ENCODE measurements at places on chromosomes 16 and 17.

DNA sequence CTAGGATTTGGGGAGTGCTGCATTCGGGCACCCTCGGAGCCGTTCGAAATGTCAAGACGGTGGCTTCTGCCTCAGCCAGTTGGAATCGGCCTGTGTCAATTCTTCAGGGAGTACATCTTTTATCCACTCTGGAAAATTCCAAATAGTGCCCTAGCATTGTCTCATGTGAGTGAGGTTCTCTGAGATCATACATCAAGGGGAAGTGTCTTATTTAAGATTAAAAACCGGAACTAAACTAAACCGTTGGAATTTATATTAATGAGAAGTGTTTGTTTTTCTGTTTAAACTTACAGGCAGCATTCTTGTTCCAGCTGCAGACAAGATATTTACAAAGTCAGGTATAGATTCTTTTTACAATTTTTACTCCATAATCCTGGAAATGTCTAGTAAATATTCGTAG is 56.8 kb downstream of the SLC47A1 start:
- no peak for DNase-seq

- DNase-seq, result no peak
Observed at GRCh38 chr16:23521037-23521743, 10.9 kb upstream of the GGA2 start.

DNA sequence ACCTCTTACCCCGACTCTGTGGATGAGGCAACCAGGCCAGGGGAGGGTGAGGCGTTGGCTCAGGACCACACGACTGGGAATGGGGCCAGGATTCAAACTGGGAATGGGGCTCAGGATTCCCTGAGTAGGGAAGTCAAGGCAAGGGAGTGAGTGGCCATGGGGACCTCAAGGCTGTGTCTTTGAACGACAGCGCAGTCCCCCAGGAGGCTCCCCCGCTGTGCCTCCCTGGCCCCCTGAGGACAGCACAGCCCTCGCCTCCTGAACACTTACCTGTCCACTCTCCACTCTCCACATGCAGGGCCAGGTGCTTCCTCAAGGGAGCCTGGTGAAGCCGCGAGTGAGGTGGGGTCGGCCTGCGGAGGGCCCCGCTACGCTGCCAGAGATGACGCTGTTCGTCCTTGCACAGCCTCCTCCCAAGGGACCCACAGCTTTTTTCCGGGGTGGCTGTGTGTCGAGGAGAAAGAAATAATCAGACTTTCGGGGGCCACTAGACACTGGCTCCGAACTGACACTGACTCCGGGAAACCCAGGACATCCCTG is 6.9 kb downstream of the ZNF469 start:
- DNase-seq, result no peak

DNA sequence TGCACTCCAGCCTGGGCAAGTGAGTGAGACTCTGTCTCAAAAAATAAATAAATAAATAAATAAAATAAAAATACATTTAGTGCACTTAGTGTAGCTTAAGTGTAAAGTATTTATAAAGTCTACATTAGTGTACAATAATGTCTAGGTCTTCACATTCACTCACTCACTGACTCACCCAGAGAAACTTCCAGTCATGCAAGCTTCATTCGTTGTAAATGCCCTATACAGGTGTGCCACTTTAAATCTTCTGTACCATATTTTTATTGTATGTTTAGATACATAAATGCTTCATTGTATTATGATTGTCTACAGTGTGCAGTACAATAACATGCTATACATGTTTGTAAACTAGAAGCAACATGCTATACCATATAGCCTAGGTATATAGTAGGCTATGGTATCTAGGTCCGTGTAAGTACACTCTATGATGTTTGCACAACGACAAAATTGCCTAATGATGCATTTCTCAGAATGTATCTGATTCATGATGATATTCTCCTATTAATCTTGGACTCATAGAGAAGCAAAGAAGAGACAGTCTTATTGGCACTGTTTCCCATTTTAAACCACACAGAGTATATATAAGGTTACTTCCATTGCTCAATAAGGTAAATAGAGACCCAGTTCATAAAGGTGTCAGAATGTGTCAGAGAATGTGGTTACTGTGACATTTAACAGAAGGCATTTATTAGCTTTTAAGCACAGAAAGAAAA is 1314.9 kb downstream of the CDH11 start:
- DNase-seq, result no peak

DNA sequence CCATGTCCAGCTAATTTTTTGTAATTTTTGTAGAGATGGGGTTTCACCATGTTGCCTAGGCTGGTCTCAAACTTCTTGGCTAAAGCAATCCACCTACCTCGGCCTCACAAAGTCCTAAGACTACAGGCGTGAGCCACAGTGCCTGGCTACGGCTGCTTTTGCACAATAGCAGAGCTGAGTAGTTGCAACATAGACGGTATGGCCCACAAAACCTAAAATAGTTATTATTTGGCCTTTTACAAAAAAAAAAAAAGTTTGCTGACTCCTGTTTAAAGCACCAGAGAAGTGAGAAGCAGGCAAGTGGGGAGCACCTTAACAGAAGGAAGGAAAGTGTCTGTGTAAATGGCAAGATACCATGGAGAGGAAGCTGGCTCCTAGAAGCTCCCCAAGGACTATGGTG is 5.3 kb upstream of the HSF5 start:
- no peak for DNase-seq

DNA sequence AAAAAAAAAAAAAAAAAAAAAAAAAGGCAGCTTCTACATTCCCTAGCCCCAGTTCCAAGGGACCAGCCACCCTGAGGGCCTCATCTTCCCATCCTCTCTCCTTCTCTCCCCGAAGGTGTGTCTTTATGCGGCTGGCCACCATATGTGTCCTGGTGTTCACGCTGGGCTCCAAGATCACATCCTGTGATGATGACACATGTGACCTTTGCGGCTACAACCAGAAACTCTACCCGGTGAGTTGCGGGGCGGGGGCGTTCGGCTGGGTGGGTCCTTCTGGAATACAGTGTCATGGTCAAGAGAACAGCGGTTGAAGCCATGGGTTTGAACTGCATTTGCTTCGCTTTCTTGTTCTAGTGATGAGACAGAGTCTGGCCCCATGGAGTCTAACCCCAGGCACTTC is 22.6 kb upstream of the COQ7 start:
- DNase-seq, result no peak

DNA sequence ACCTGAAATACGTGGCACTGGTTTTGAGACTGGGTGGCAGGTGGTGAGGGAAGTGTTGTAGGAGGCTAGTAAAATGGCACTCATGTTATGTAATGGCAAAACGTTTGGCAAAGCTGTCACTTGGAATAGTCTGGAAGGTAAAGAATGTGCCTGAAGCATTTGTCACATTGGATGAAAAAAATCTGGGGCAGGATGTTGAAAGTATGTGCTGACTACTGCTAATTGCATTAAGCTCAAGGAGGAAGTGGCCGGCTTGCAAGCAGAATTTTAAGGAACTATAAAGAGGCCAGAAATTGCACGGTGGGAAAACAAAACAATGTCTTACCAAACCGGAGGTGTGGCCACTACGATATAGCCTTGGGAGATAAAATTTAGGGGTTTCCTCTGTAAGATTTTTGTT is 26.6 kb upstream of the NLRP1 start:
- no peak for DNase-seq

DNA sequence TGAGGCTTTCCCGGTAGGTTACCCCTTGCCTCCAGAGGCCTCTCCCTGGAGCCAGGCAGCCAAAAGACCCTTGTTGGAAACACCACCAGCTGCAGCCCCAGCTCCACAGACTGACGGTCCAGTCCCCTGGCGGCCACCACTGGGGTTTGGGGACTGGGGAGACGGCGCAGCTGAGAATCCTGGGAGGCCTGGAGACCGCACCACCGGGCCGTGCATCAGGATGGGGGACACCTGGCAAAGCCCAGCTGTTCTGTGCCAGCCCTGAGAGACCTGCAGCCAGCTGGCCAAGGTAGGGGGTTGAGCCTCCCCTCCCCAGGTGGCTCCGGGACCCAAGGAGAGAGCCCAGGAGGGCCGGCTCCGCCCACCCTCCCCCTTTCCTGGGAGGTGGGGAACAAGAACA is 8.3 kb upstream of the SLC38A10 start:
- no peak for DNase-seq

DNA sequence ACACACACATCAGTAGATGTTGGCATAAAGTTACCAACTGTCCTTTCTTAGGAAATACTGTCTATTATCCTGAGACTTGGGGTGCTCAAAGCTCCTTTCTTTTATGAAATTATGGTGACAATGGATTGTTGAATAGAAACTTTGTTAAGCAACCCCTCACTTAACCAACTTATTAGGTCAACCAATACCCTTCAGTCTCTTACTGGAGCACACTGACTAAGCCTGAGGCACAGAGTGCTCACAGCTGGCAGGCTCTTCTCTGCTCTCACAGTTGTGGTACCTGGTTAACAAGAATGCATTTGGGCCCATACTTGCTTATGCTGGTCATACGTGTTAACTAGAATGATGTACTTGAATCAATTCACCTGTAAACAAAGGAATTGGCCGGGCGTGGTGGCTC is 24.8 kb downstream of the CD300LF start:
- no peak for DNase-seq

- no peak for DNase-seq
Observed at GRCh38 chr17:40646791-40647623, 611 bp downstream of the SMARCE1 start.

GRCh38 chr16:84495506-84495905 is 9.0 kb downstream of the MEAK7 start:
- DNase-seq, result no peak

DNA sequence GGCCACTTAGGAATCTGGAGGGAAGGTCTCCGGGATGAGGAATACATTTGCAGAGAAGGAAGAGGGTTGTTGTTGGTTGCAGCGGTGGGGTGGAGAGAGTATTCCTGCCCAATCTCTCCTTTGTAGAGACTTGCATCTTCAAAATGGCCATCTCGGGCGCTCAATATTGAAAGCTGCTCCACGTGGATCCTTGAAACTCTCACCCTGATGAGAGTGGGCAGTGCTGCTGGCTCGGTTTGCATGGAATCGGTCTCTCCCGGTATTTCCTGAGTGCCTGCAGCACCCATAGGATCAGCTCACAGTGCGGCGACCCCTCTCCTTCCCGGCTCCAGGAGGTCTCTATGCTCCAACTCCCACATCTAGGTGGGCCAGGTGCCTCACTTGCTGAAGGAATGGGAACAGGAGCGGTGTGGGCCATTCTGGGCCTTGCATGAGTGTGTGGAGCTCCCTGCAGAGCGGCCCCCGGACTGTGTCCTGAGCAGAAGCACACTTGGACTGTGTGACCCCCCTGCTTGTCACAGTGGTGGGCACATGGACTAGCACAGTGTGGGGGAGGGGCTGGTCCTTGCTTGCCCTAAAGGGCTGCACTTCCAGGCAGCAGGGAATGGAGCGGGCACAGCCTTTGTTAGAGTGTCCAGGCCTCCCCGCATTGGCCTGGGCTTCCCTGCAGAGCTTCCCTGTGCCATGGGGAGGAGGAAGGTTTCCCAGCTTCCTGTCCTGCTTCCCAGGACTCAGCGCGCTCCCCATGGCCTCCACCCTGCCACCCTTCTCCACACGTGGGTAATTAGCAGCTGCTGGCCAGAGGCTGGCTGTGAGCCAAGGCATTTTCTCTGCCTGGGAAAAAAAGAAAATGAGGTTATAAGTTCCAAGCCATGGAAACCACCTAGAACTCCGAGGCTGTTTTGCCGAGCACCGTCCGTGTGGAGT is 139.3 kb downstream of the IRF8 start:
- DNase-seq, result no peak

DNA sequence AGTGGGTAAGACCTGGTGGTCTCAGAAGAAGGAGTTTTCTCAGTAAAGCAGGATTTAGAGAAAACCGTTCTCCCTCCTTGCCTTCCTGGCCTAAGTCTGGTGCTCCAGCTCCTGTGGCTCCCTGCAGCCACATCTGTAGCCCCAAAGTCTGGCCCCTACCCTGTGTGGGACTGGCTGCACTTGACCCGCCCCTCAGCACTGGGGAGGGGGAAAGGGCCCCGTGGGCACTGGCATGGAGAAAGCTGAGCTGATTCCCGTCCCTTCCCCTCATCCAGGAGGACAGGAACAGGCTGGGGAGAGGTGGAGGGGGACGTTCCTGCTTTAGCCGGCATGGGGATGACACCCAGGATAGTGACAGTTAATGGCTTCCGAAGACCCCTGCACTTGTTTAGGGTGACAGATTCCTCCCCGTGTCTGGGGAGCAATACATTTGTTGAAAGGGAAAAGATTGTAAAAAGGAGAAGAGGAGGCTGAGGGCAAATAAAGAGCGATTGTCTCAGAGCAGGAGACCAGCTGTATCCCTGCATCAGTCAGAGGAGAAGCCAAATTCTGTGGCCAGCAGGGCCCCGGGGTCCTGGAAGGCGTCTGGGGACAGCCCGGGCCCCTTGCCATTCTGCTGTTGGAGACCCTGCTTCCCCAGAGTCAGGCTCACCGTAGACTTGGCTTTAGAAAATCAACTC is 37.9 kb downstream of the GRIN2C start:
- DNase-seq, result no peak

DNA sequence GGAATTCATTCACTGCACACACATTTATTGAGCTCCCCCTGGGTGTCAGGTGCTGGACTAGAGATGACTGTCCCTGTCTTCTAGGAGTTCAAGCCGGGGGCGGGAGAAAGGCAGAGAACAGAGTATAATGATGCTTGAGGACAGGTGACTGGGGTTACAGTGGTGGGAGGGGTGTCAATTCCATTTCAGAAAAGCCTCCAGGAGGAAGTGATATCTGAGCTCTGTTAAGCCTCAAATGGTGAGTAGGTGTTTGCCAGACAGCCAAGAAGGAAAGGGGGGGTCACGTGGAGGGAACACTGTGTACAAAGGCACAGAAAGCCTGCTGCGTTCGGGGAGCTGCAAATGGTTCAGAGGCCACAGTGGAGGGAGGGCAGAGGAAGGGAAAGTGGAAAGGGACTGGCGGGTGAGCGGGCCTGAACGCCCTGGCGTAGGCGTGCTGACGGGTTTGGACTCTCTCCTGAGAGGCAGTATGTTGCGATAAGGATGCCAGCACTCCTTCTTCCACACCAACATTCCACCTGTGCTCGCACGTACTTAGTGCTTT is 9.7 kb upstream of the NXPH3 start:
- DNase-seq, result no peak

DNA sequence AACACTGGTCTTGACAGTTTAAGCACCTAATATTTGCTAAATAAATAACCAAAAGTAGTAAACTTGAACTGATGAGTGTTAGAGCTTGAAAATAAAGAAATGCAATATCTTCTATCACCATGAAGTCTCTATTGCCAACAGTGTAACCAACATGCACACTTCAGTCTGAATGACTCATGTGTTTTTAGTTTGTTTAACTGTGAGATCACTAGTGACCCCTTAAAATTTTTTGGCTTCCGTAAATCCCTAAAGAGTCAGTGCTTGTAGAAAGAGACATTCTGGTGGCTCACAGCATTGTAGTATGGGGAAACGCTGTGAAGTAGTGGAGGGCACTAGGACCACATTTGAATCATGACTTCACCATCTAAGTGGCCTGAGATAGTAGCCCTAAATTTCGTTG is 341.1 kb downstream of the PMP22 start:
- no peak for DNase-seq

DNA sequence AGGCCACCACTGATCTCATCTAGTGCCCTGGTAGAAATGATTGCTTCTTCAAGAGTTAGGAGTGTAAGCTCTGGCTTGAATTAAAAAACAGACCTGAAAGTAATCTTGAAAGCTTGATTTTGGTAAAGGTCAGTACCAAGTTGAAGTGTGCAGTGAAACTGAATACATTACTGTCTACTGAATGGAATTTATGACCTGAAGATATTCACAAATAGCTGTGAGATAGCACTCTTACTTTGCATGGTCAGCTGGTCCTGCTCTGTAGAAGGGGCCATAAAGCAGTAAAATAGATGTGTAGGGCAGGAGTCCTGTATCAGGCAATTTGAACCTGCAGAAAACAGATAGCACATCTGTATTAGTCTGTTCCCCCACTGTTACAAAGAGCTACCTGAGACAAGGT is 78.6 kb downstream of the MYH13 start:
- DNase-seq, result no peak
